ENCODE measurements at places on chromosomes 13 and 19. TPM values are rescaled to one million over a fixed set of nuclear protein-coding genes. Genes with fewer than 3 reads are reported as not detected.

DNA sequence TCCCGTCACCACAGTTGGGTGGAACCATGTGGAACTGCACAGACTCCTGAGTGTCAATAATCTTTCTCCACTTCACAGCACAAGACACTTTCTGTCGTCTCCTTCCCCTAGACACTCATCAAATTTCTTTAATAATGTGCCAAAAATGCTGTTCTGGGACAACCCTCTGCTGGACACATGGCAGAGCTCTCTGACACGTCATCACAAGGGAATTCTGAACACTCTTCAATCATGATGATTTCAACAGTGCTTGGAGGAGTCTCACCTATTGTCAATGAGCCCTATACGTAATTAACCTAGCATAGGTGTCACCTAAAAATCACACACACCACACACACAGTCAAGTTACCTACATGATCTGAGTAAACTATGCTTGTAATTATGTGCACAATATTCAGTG lies 141.3 kb downstream of the STOML3 start:
- DNase-seq, result no peak

DNA sequence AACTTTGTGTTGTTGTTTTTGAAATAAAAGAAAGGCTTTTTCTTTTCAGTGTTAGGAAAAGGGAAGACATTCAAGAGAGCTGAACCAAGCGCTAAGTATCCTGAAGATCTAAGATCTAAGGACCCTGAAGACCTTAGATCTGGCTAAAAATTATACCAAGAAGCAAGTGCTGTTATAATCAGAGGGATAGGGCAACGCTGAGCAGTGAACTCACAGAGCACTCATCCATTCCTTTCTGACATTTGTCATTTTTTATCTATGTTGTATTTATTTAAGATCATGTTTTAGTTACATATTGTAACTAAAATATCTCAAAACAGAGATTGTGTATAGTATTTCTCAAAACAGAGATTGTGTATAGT lies 60.5 kb upstream of the FAM216B start:
- DNase-seq, result no peak

DNA sequence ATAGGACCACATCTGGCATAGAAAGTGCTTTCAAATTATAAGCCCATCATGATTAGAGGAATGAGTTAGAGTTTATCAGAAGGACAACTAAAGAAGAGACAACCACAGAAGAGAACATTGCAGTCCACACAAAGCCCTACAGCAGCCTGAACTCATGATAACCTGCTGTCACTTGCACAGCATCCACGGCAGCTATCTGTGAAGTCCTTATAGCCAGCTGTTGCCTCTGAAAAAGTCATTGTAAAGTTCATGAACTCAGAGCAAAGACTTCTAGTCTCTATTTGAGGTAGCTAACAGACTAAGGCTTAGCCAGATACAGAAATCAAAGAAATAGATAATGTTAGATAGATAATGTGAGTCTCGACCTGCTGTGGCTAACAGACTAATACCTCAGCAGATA lies 450.0 kb downstream of the KLF5 start:
- DNase-seq, result no peak

- DNase-seq, result no peak
Measured at GRCh38 chr13:51015973-51016372, 95.1 kb downstream of the C13orf42 start.

Gene ANKLE1
- total RNA-seq, result 0.60 TPM
